ENCODE measurements at places on chromosomes 12 and 14.

DNA sequence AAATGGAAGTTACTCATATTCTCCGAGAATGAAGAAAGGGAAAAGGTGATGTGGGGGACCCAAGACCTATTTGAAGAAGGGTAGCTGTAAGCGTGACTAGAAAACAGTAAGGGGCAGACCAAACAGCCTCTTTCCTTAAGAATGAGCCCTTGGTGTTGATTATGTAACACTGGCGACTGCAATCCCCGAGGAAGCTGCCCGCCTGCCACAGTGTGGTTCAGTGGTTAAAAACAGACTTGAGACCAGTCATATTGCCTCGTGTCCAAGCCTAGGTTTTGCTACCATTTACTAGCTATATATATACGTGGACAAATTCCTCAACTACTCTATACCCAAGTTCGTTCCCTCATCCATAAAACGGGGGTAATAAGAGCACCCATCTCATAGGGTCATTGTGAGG, 49.1 kb downstream of the SSPN start:
- DNase-seq = no peak

DNA sequence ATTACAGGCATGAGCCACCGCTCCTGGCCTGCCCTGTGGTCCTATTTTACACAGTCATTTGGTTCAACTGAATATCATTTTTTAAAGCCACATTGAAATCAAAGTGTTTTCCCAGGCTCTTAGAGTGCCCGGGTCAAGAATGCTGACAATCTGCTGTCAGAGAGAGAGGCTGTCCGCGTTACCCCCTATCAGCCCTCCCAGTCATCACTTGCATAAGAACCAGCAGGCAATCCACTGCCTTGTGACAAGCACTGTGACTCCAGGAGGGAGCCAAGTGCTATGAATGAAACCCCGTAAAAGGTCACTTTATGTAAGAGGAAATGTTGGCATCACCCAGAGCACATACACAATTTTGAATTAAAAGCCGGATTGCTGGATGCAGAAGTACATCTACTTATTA, 13.5 kb downstream of the PHLDA1 start:
- no peak for DNase-seq

GRCh38 chr14:103001651-103002396, 55.5 kb downstream of the CDC42BPB start:
- no peak for DNase-seq

- no peak for DNase-seq
Measured at GRCh38 chr12:49093792-49094159, 825 bp downstream of the DHH start.

GRCh38 chr14:35254736-35255135, 37.4 kb upstream of the PSMA6 start:
- no peak for DNase-seq

- DNase-seq = no peak
Measured at GRCh38 chr12:22250762-22251161, 83.7 kb downstream of the ST8SIA1 start.

- DNase-seq = no peak
Measured at GRCh38 chr12:51818566-51819300, 29.8 kb downstream of the FIGNL2 start.

GRCh38 chr14:94139421-94139820, 10.0 kb upstream of the IFI27L2 start:
- no peak for DNase-seq

GRCh38 chr14:25953532-25954139, 644.2 kb downstream of the NOVA1 start:
- DNase-seq = no peak

GRCh38 chr14:67551940-67552339, 18.9 kb downstream of the PLEKHH1 start:
- DNase-seq = no peak

DNA sequence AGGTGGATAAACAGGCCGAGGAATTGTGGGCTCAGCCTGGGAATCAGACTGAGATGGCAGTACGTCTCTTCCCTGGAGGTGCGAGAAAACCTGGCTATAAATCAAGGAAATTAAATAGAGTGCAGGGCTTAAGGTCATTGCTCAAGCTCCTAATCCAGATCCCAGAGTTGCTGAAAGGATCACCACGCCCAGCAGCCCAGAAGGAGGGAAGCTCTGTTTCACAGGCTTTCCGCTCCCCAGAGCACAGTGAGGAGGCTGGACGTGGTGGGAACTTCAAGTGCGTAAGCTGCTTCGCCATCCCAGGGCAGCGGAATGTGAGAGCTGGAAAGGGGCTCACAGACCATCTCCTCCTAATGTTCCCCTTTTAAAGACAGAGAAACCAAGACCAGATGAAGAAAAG, 651.6 kb upstream of the TBX3 start:
- no peak for DNase-seq

- no peak for DNase-seq
Measured at GRCh38 chr12:75891072-75891471, 140.5 kb downstream of the PHLDA1 start.

DNA sequence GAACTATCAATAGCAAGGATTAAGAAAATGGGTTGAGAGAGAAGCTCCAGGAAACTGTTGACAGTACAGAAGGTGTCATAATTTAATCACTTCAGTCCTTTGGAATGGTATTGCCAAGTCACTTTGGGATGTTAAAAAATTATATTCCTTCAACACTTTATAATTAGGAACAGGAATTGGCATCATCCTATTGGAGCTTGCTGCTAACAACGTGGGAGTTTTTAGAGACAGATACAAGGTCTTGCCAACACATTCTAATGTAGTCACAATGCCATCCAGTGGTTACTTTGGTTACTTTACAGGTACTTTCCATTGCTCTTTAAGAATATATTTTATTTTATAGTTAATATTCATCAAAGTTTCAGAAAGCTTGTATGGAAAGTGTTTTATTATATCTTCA, 310.1 kb downstream of the SYT1 start:
- no peak for DNase-seq

GRCh38 chr12:67705394-67706370, 57.1 kb downstream of the DYRK2 start:
- no peak for DNase-seq

DNA sequence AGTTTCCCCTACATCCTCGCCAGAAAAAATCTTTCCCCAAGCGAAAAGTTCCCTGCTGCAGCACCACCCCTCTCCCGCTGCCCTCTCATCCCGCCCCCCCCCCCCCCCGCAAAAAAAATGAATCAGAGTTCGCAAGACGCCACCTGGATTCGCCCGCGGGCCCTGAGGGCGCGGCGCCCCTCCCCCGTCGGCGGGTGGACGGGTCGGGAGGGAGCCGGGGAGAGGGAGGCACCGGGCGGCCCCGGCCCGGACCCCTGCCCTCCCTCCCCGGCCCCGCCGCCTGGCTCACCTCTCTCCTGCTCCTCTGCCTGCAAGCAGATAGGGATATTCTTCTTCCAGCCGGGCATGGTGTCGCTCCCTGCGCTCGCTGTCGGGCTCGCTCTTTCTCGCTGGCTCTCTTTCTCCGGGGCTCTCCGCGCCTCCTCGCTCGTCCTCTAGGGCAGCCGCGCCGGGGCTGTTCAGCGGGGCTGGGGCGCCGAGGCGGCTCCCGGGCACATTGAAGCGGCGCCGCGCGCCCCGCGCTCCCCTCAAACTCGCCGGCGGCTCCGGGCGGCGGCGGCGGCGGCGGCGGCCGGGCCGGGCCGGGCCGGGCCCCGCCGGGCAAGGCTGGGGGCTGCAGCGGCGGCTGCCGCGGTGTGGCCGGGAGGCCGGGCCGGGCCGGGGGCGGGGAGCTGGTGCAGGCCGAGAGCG, 200.3 kb upstream of the CAND1 start:
- DNase-seq = peak; percentile 24

- DNase-seq = no peak
Measured at GRCh38 chr12:32995623-32996022, 99.0 kb upstream of the PKP2 start.

DNA sequence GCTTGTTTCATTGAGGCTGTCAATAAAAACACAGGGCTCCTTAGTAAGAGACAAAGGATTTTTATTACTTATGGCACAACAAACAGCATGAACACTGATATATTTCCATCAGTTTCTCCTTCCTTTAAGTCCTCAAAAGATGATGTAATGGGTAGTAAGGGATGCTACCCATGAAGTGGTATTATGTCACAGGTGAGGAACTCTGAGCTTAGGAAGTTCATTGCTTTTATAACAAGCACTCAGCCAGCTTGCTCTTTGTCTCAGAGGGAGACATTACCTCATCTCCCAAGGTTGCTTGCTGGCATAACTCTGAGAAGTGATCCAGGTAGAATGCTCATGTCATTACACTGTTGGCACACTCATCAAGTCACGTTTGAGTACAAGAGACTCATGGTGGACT, 287.0 kb upstream of the OR4E1 start:
- DNase-seq = no peak

DNA sequence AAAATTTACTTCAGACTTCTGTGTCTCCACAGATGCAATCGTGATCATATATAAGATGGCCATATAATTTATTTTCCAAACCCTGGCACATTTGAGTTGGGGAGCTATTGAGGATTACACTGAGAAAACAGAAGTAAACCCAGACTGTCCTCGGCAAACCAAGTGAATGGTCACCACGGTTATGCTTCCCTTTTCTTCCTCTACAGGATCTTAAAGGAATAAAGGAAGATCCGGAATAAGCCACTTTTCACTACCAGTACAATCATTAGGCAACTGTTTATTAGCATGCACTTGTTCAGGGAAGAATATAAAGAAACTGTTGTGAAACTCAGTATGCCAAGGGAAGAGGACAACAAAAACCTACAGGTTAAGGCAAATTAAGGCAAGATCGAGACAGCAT, 27.6 kb downstream of the SBNO1 start:
- DNase-seq = no peak

- no peak for DNase-seq
Measured at GRCh38 chr14:87623616-87624015, 369.4 kb downstream of the GALC start.

GRCh38 chr14:35534208-35534872, 376 bp downstream of the INSM2 start:
- DNase-seq = no peak
